Stomach (tissue), 19 donors: ENCODE measurements at places on chromosomes 7 and 10. TPM values are rescaled to one million over a fixed set of nuclear protein-coding genes. Genes with fewer than 3 reads are reported as not detected.
A peak's percentile ranks its signal among the peaks of the same experiment; 100 is the strongest.

DNA sequence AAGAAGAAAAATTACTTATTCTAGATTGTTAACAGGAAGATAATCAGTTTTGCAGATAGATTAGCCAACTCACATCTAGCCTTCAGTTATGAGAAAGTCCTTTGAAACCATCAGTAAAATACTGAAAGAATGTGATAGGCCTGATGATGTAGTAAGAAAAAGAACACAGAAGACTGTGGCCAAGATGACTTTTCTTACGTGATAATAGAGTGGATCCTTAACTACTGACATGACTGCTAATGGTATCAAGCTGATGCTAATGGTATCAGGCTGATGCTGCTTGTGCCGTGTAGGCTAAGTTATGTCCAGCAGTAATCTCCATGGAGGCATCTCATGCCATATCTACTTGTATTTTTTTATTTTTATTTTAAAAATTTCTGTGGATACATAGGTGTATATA, 114.2 kb downstream of the GLCCI1 start:
- no peaks in the 10 kb centered on the region for H3K36me3 ChIP-seq
- no peaks in the 10 kb centered on the region for H3K4me1 ChIP-seq
- DNase-seq, result no peak
- no peak overlapping the region for H3K27ac ChIP-seq
- no peak overlapping the region for H3K4me3 ChIP-seq
- no peaks in the 10 kb centered on the region for H3K27me3 ChIP-seq

- peaks cover 3% of the 10 kb centered on the region for H3K36me3 ChIP-seq
- H3K4me1 ChIP-seq, result peaks cover 55% of the 10 kb centered on the region
- no peaks in the 10 kb centered on the region for H3K27me3 ChIP-seq
- peak overlapping the region; percentile 34 for H3K27ac ChIP-seq
- DNase-seq, result no peak
- H3K4me3 ChIP-seq, result no peak overlapping the region
Observed at GRCh38 chr10:93478873-93479272, 3.3 kb downstream of the MYOF start.

- H3K4me3 ChIP-seq, result no peak overlapping the region
- peaks cover 37% of the 10 kb centered on the region for H3K36me3 ChIP-seq
- DNase-seq, result no peak
- no peaks in the 10 kb centered on the region for H3K27me3 ChIP-seq
- no peak overlapping the region for H3K27ac ChIP-seq
Observed at GRCh38 chr7:44449584-44449928, 40.9 kb downstream of the NUDCD3 start.

- H3K36me3 ChIP-seq, result peaks cover 3% of the 10 kb centered on the region
- H3K27ac ChIP-seq, result no peak overlapping the region
- no peak overlapping the region for H3K4me3 ChIP-seq
- H3K4me1 ChIP-seq, result peaks cover 3% of the 10 kb centered on the region
- no peak for DNase-seq
Observed at GRCh38 chr10:29448125-29448524, 159.3 kb downstream of the LYZL1 start.

- no peak for DNase-seq
- no peaks in the 10 kb centered on the region for H3K4me1 ChIP-seq
- H3K27me3 ChIP-seq, result no peaks in the 10 kb centered on the region
- H3K4me3 ChIP-seq, result no peak overlapping the region
Observed at GRCh38 chr10:21053953-21054690, 157.0 kb upstream of the NEBL start.

DNA sequence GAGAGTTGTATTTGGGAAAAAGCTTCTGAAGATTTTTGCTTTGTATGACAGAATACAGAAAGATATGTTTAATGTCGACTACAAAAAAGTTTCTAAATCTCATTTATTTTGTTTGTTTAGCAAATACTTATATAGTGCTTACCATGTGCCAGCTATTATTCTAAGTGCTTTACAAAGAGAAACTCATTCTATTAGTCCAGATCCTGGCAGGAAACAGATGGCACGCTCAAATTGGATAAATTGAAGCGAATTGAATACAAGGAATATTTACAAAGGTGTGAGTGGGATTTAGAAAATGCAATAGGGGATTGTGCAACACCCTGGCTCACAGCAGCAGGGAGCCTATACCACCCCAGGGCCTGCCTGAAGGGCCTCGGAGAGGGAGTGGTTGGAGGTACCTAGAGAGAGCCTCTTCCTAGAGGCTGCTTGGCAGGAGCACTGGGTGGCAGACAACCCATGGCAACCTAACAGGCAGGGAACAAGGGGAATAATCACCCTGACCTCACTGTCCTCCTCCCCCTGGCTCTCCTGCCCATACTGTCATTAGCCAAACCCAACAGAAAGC, 27.6 kb upstream of the FAM204A start:
- H3K4me3 ChIP-seq, result no peak overlapping the region
- no peak for DNase-seq
- no peaks in the 10 kb centered on the region for H3K36me3 ChIP-seq

- no peaks in the 10 kb centered on the region for H3K36me3 ChIP-seq
- peaks cover 7% of the 10 kb centered on the region for H3K27me3 ChIP-seq
- H3K4me1 ChIP-seq, result peaks cover 44% of the 10 kb centered on the region
- peak overlapping the region; percentile 91 for H3K27ac ChIP-seq
- no peak for DNase-seq
Observed at GRCh38 chr7:102284399-102284798, 2.3 kb upstream of the SH2B2 start.

DNA sequence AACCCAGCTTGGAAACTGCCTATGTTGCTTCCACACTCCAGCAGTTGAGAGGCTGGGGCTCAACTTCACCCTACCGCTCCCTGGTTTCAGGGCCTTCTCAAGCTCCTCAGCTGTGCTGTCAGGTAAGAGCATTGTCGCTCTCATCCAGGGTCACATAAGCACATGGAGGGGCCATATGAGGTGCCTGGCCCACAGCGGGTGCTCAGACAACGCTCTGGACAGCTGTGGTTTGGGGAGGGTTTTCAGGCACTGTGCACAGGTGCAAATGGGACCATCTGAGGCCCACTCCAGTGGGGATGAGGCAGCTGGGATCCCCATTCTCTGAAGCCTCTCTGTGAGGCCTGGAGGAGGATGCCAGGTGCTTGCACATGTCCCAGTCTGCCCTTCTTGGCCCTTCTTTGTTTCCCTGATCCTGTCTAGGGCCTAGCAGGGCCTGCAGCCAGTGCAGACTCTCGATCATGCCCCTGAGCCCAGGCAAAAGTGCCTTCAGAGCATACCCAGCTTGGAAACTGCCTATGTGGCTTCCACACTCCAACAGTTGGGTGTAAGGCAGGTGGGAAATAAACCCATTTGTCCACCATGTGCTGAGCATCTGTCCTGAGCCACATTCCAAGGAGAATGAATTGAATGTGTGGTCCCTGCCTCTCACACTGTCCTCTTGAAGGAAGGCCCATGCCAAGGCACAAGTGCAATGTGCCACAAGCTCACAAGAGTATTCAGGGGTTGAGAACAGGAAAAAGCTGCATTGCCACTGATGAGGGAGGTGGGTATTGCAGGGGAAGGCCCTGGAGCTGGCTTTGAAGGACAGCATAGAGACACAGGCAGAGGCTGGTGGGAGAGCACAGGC, 40.3 kb downstream of the VSTM4 start:
- H3K36me3 ChIP-seq, result no peaks in the 10 kb centered on the region
- peaks cover 12% of the 10 kb centered on the region for H3K4me1 ChIP-seq
- DNase-seq, result no peak
- no peaks in the 10 kb centered on the region for H3K27me3 ChIP-seq

- DNase-seq, result no peak
- H3K4me3 ChIP-seq, result no peak overlapping the region
- no peaks in the 10 kb centered on the region for H3K36me3 ChIP-seq
- no peaks in the 10 kb centered on the region for H3K4me1 ChIP-seq
- H3K27me3 ChIP-seq, result no peaks in the 10 kb centered on the region
Observed at GRCh38 chr7:131152766-131153165, 174.9 kb upstream of the MKLN1 start.

- H3K27ac ChIP-seq, result peak overlapping the region; percentile 100
- DNase-seq, result peak; percentile 84
- H3K4me3 ChIP-seq, result peak overlapping the region; percentile 81
- H3K4me1 ChIP-seq, result peaks cover 31% of the 10 kb centered on the region
- H3K36me3 ChIP-seq, result no peaks in the 10 kb centered on the region
Observed at GRCh38 chr7:5429857-5430611, 6.4 kb upstream of the TNRC18 start.

DNA sequence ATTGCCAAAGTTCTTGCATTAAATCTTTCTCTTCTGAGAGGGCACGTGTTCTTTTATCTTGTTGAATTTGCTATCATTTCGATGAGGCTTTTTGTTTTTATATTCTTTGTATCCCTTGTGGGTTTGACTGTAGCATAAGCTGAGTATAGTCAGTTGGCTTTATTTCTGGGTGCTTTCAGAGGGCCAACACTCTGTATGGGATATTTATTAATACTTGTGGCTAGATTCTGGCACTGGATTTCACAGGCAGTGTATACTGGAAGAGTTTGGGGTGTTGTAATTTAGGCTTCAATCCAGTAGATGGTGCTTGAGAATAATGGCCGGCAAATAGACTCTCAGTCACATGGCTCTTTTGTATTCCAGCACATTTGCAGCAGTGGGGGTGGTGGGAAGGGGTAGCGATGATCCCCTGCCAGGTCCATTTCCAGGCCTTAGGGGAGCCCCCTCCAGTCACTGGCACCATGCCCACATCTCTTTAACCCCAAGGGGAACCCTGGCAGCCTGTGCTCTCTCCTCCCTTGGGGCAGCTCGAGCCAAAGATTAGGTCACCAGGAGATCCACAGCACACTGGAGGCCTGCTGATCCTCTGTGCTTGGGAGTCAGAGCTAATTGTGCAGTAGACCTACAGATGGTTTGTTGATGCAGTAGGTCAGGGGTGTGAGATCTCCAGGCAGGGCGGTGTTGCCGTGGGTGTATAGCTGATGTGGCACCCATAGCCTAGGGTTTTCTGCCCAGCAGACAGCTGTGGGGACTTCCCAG, 81.8 kb downstream of the PTPN20 start:
- no peak overlapping the region for H3K4me3 ChIP-seq
- no peaks in the 10 kb centered on the region for H3K4me1 ChIP-seq
- peak overlapping the region; percentile 43 for H3K27ac ChIP-seq
- no peaks in the 10 kb centered on the region for H3K36me3 ChIP-seq
- H3K27me3 ChIP-seq, result no peaks in the 10 kb centered on the region

- no peaks in the 10 kb centered on the region for H3K4me1 ChIP-seq
- H3K27ac ChIP-seq, result no peak overlapping the region
- H3K27me3 ChIP-seq, result no peaks in the 10 kb centered on the region
- H3K36me3 ChIP-seq, result no peaks in the 10 kb centered on the region
- no peak for DNase-seq
Observed at GRCh38 chr7:15308821-15309220, 253.0 kb downstream of the AGMO start.

DNA sequence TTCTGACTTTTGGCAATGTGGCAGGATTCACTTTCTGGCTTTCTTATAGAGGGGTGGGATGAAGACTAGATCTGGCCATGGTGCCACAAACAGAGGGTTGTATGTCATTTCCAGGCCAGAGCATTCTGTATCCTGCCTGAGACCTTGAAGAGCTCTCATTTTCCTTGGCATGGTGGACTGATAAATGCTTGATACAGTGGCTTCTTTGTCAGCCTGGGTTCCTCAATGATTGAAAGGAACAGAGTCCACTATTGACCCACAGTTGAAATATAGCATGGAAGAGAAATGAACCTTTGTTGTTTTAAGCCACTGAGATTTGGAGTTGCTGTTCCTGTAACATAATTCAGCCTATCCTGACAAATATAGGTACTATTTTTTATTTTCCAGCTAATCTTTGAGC, 462.7 kb downstream of the SUGCT start:
- no peak for DNase-seq
- no peaks in the 10 kb centered on the region for H3K4me1 ChIP-seq
- H3K4me3 ChIP-seq, result no peak overlapping the region
- no peak overlapping the region for H3K27ac ChIP-seq
- no peaks in the 10 kb centered on the region for H3K27me3 ChIP-seq

GRCh38 chr7:41997151-41997550, 239.9 kb downstream of the GLI3 start:
- H3K4me3 ChIP-seq, result no peak overlapping the region
- H3K4me1 ChIP-seq, result no peaks in the 10 kb centered on the region
- peaks cover 9% of the 10 kb centered on the region for H3K36me3 ChIP-seq
- DNase-seq, result no peak

DNA sequence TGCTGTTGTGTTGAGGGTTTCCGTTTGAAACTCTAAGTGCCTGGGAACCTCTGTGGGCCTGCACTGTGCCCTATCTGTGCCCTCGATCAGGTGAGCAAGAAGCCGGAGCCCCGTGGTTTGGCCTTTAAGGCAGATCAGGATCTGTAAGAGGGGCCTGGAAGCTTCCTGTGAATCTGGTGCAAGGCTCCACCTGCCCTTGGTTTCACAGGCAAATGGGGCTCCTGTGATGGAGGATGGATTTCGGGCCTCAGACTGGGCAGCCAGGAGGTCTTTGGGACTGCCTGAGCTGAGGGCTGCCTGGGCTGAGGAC, 21.6 kb downstream of the SCART1 start:
- no peaks in the 10 kb centered on the region for H3K4me1 ChIP-seq
- no peak for DNase-seq
- no peaks in the 10 kb centered on the region for H3K36me3 ChIP-seq
- no peaks in the 10 kb centered on the region for H3K27me3 ChIP-seq

DNA sequence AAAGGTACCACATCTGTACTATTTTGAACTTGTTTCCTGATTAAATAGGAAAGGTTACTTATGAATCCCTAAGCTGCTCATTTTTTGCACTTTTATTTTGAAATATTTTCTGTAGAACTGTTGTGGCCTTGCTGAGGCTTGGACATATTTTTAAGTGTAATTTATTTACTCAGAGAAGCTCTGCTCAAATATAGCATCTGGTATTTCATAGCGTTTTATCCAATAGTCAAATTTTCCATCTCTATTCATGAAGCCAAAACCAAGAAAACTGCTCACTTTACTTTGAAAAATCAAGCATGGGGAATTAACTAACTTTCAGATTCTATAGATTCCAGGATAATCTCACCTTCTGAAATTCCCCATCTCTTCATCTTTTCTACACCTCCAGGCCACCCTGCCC, 6.6 kb upstream of the FAM3C start:
- H3K4me1 ChIP-seq, result peaks cover 5% of the 10 kb centered on the region
- no peak for DNase-seq
- H3K27me3 ChIP-seq, result no peaks in the 10 kb centered on the region
- no peak overlapping the region for H3K4me3 ChIP-seq
- H3K27ac ChIP-seq, result no peak overlapping the region

GRCh38 chr10:50523357-50523756, 100.4 kb downstream of the SGMS1 start:
- no peak overlapping the region for H3K27ac ChIP-seq
- H3K4me3 ChIP-seq, result no peak overlapping the region
- DNase-seq, result no peak
- peaks cover 11% of the 10 kb centered on the region for H3K36me3 ChIP-seq
- H3K27me3 ChIP-seq, result no peaks in the 10 kb centered on the region
- no peaks in the 10 kb centered on the region for H3K4me1 ChIP-seq

- no peaks in the 10 kb centered on the region for H3K27me3 ChIP-seq
- no peaks in the 10 kb centered on the region for H3K36me3 ChIP-seq
- no peak overlapping the region for H3K4me3 ChIP-seq
- no peaks in the 10 kb centered on the region for H3K4me1 ChIP-seq
- no peak for DNase-seq
Observed at GRCh38 chr7:19322002-19322401, 176.8 kb upstream of the FERD3L start.

- no peak for DNase-seq
- H3K4me3 ChIP-seq, result no peak overlapping the region
- no peaks in the 10 kb centered on the region for H3K27me3 ChIP-seq
Observed at GRCh38 chr7:82594665-82595064, 151.1 kb upstream of the CACNA2D1 start.

- no peak overlapping the region for H3K27ac ChIP-seq
- H3K4me1 ChIP-seq, result no peaks in the 10 kb centered on the region
- peaks cover 28% of the 10 kb centered on the region for H3K36me3 ChIP-seq
Observed at GRCh38 chr10:24622781-24623301, 100.8 kb downstream of the ARHGAP21 start.

The EEF1AKMT2 gene
- 12.5 TPM for total RNA-seq

The CDC14C gene
- total RNA-seq, result not detected

The SLC26A4 gene
- 4.2 TPM for total RNA-seq

The SPACDR gene
- total RNA-seq, result not detected

The BMPER gene
- not detected for total RNA-seq

The SYT15 gene
- total RNA-seq, result not detected

The RELN gene
- total RNA-seq, result 3.5 TPM

The CPVL gene
- total RNA-seq, result 24.3 TPM
